PC-9 (cell line): ENCODE measurements at places on chromosomes 3 and 15. TPM values are rescaled to one million over a fixed set of nuclear protein-coding genes. Genes with fewer than 3 reads are reported as not detected.

- DNase-seq: no peak
Observed at GRCh38 chr15:43915631-43916325, 89.0 kb downstream of the WDR76 start.

The POLQ gene
- total RNA-seq: 14.3 and 15.6 TPM in 2 replicates

DNA sequence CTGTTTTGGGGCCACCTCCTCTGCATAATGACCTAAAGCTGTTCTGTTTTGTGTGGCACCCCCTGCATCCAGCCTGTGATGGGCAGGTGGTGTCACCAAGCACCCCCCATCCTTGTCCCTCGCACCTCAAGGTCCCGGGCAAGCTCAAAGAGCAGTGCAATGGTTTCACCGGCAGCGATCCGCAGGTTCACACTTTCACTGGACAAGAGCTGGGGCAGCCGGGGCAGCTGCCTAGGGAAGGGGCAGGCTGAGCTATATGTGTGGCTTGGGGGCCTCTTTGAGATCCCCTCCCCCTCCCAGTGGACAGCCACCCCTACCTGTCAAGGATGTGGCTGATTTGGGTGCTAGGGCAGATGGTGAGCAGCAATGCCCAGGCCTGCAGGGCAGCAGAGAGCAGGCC lies 3.1 kb downstream of the IFRD2 start:
- no peak for DNase-seq

The DLL4 gene
- 0.48 and 0.55 TPM in 2 replicates for total RNA-seq

The COL6A5 gene
- not detected in 2 replicates for total RNA-seq

DNA sequence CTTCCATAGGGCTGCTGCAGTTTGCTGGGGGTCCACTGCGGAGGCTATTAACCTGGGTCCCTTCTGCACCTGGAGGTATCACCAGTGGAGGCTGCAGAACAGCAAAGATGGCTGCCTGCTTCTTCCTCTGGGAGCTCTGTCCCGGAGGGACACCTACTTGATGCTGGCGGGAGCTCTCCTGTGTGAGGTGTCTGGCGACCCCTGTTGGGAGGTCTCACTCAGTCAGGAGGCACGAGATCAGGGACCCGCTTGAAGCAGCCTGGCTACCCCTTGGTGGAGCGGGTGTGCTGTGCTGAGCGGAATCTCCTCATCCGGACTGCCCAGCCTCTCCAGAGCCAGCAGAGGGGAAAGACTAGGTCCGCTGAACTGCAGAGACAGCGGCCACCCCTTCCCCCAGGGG lies 56.0 kb upstream of the CTXND1 start:
- DNase-seq: no peak

- DNase-seq: no peak
Observed at GRCh38 chr15:61634837-61635236, 405.7 kb upstream of the RORA start.
